ENCODE measurements at places on chromosomes 11 and 22.

DNA sequence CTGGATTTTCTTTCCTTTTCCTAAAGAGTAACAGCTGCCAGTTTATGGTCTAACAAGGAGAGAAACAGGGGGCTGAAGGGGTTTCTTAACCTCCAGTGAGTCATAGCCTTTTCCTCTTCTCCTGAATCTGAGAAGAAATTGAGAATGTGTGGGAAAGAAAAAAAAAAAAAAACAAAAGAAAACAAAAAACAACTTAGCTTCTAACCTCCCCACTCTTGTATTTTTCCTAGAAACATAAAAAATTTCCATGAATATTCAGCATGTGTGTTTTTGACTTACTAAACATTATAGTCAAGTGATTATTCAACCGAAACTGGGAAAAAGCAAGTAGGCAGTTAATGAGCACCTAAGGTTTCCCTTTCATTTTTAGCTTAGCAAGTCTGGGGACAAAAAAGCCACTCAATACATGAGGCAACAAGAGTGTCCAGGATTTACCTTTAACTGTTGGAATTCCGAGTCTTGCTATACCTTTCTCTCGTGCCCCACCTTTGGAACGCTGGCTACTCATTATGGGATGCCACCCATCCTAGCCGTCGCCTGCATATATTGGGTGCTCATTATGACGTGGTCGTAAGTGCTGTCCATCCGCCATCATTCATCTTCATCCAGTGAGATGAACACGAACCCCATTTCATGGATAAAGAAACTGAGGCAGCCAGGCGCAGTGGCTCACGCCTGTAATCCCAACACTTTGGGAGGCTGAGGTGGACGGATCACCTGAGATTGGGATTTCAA, 2.4 kb downstream of the ASPHD2 start:
- no peak for DNase-seq

DNA sequence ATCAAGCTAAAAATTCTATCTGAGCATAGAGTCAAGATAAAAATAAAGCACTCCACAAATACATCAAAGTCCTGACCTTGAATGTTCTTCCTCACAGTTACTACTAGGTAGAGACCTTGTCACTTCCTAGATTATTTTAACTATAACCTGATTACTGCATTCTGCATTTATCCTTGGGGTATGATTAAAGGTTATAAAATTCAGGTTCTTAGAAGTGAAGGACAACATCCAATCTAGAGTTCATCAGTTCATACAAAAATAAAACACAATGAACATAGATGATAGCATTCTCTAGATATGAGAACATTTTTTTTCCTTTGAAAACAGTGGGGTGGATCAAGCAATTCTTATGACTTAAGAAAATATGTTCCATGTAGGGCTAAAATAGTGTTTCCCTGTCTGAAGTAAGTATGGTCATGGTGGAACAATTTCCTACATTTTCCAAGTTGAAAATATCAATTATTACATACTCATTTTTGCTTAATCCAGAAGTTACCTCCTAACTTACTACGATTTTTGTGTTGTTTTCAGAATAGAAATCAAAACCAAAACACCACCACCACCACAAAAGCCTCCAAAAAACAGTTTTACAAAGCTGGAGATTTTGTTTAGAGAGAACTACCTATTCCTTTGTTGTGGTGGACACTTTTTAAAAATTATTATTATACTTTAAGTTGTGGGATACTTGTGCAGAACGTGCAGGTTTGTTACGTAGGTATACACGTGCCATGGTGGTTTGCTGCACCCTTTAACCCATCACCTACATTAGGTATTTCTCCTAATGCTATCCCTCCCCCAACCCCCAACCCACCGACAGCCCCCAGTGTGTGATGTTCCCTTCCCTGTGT, 112.0 kb upstream of the DDI1 start:
- DNase-seq = no peak

DNA sequence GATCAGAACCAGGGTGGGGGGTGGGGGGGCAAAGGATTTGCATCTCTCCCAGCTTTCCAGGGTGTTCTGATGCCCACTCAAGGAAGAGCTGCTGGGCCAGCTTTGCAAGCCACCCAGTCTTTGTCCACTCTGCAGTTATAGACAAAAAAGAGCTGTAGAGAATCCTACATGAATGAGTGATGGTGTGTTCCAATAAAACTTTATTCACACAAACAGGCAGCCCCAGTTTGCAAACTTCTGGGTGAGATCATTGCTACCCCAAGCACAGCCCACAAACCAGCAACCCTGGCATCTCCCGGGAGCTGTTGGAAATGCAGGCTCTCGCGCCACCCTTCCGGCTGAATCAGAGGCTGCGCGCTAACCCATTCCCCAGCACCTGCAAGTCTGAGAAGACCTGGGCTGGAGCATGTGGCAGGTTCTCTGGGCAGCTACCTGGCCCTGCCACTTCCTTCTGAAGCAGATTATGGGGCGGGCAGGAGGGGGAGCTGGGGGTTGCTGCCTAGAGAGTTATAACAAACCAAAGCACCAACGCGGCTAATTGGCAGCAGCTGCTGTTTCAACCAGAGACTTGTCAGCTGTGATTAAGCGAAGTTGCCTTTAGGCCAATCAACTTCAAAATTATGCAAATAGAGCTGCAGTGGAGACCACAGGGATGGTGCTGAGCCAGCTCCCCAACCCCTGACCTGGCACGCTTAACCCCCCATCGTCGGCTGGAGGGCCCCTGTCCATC, 3.8 kb upstream of the SHISAL1 start:
- DNase-seq = no peak

DNA sequence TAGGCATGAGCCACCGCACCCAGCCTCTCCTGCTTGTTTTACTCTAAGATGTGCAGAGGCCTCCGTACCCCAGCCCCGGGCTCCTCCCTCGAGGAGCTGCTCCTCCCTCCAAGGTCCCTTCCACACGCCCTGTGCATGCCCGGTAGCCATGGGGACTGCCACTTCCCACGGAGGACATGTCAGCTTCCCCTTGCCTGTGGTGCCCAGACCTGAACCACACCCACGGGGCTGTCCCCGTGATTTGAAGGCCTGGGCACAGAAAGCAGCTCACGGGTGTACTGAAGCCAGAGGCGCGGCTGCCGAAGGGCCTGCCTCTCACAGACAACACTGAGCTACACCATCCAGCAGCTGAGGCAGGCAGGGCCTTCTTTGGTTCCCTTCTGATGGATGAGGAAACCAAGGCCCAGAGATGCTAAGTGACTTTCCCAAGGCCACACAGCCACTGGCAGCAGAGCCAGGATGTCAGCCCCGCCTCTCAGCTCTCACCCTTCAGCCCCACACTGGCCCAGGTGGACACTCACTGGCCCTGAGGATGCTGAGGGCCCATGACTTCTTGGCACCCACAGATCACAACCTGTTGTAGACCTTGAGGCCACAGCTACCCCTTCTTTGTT, 7.3 kb downstream of the INS start:
- DNase-seq = no peak

DNA sequence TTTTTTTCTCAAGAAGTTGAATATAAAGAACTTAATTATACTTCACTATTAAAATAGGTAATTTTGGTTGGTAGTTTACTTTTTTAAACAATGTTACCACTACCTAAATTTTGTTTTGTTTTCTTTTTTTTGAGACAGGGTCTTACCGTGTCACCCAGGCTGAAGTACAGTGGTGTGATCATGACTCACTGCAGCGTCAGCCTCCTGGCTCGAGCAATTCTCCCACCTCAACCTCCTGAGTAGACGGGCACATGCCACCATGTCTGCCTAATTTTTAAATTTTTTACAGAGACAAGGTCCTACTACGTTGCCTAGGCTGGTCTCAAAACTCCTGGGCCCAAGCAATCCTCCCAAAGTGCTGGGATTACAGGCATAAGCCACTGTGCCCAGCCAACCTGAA, 17.6 kb downstream of the SPCS2 start:
- no peak for DNase-seq

GRCh38 chr11:19984048-19984742, 176.1 kb downstream of the DBX1 start:
- DNase-seq = no peak

GRCh38 chr22:20423008-20423905, 14.4 kb downstream of the SCARF2 start:
- no peak for DNase-seq

DNA sequence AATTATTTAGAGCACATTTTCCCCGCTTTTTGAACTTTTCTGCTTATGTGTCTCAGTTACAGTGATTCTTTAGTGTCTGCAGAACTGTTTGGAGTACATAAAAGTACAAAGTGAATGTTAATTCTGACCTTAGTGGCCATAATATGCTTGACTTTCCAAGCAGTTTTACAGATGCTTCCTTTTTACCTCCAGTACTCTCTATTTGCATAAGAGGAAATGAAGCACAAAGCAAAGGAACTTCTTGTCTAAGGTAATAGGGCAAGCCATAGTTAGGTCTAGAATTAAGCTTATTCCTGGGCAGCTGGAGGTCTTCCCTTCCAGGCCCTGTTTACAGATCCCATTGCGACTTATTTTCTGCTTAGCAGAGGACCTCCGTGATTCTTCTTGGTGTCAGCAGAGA, 3.6 kb downstream of the GTPBP1 start:
- DNase-seq = no peak

- no peak for DNase-seq
Measured at GRCh38 chr11:20235164-20235563, 74.9 kb upstream of the DBX1 start.

DNA sequence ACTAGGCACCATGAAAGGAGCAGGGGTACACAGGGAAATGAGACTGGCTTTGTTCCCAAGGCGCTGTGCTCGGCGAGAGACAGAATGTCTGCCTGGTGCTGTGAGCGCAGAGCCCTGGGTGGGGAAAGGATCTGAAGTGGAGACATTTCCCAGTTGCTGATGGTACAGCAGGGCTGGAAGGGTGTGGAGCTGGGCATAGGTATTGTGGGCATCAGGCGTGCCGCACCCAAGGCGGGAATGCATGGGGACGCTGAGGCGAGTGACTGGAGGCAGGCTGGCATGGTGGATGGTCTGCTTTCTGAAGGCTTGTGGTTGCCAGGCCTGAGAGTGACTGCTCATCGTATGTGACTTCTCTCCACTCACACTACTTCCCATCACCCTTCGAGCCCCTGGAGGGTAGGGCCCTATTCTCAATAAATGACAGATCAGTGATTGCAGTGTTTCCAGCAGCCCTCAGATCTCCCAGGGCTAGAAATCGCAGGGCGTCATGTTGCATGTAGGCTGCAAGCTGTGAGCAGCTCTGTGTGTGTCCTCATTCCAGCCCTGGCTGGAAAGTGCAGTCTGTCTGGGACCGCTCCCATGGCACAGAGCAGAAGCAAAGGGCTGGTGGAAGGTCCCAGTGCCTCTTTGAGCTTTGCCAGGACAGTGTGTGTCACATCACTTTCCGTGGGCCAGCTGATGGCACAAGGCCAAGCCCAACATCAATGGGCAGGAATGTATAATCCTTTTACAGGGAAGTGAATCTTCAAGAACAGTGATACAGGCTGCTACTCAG, 67.7 kb downstream of the TBC1D22A start:
- DNase-seq = no peak

- no peak for DNase-seq
Measured at GRCh38 chr11:32259641-32260081, 168.8 kb downstream of the RCN1 start.

DNA sequence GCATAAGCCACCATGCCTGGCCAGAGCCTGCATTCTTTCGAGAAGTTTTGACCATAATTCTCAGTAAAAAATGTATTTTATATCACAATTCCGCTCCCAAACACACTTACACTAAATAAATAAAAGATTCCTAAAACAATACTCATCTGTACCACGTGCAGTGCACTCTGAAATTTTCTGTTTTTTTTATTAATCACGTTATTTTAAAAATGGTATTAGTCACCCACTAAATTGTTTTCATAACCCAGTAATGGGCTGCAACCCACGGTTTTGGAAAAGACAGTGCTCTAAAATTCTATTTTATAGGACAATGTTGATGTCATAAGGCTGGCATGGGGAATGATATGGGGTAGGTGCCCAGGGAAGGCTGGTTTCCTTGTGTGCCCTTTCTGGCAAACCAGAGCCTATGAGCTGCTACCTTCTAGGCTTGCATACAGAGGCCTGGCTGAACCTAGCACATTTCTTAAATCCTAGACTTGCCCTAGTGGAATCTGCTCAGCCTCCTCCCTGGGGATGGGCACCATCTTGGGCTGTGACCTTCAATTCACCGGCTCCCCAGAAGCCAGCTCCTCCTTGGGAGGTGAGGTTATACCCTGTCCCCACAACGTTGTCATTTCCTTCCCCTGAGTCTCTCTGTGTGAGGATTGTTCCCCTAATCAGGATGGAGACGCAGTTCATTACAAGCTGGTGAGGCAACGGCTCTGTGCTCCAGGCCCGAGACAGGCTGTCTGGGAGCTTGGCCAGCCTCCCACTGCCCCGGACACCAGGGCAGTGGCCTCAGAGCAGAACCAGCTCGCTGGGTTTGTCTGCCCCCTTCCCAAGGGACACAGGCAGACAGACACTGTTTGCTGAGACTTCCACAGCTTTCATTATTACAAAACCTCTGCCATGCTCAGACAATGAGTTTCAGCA, 116.5 kb upstream of the NAV2 start:
- no peak for DNase-seq

- DNase-seq = no peak
Measured at GRCh38 chr22:45094825-45095224, 68.9 kb upstream of the NUP50 start.

GRCh38 chr22:28607795-28608194, 71.8 kb downstream of the TTC28 start:
- no peak for DNase-seq

- no peak for DNase-seq
Measured at GRCh38 chr11:1296287-1296686, 13.1 kb downstream of the TOLLIP start.

DNA sequence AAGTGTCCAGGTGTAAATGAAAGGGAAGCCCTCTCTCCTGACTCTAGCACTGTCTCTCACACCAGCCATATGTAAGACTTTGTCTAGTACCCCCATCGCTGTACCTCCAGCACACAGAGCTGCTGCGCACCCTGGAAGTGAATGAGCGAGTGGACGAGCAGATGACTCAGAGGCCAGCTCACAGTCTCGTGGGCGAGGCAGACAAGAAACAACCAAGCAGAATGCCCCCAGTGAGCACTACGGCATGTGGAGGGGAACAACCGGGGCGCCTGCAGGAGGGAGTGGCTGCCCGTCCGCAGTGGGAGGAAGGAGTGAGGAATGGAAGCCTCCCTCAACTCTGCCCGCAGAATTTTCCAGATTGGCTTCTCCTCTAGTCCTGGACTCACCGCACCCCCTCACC, 46.4 kb downstream of the MCM5 start:
- DNase-seq = no peak

DNA sequence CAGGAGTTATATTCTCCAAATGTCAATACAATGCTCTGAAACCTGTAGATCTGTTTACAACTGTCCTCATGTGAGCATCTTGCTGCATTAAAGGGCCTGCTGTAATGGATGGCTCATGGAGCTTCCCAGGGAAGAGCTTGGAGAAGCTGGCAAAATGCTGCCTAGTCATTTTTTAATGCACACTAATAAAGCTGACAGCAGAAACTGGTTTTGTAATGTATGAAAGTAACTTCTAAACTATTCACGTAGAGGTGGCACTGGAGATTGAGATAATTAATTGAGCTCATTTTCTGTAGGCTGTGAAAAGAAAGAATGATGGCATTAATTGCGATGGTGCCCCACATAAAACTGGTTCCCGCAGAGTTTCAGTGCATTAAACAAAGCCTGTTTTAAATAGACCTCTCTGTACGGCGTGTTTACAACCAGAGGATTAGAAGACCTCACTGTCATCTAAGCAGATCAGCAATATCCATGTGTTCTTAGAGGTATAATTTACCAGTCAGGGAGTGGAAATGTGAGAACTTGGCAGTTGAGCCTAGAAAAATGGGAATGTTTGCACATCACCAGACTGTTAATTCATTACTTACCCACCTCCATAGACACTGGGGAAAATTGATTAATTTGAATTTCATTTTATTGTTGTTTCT, 16.0 kb downstream of the POLA2 start:
- no peak for DNase-seq

- DNase-seq = no peak
Measured at GRCh38 chr11:19455731-19456130, 215.0 kb upstream of the E2F8 start.

Data from stimulated activated CD4-positive, alpha-beta T cell treated with anti-CD3 and anti-CD28 coated beads, Interleukin-4, amount 100 ng/mL, for 24 hours (primary cell).